T-helper 1 cell (primary cell): ENCODE measurements at places on chromosomes 11 and 22.

DNA sequence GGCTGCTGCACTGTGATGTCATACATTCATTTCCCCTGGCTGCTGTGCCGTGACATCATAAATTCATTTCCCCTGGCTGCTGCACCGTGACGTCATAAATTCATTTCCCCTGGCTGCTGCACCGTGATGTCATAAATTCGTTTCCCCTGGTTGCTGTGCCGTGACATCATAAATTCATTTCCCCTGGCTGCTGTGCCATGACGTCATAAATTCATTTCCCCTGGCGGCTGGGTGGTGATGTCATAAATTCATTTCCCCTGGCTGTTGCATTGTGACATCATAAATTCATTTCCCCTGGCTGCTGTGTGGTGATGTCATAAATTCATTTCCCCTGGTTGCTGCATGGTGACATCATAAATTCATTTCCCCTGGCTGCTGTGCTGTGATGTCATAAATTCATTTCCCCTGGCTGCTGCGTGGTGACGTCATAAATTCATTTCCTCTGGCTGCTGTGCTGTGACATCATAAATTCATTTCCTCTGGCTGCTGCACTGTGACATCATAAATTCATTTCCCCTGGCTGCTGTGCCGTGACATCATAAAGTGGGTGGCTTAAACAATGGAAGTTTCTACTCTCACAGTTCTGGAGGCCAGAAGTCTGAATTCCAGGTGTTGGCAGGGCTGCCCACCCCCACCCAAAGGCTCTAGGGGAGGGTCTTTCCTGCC, 301.1 kb downstream of the SHANK2 start:
- DNase-seq = no peak

- DNase-seq = no peak
Measured at GRCh38 chr11:68141246-68142027, 20.2 kb upstream of the CHKA start.

DNA sequence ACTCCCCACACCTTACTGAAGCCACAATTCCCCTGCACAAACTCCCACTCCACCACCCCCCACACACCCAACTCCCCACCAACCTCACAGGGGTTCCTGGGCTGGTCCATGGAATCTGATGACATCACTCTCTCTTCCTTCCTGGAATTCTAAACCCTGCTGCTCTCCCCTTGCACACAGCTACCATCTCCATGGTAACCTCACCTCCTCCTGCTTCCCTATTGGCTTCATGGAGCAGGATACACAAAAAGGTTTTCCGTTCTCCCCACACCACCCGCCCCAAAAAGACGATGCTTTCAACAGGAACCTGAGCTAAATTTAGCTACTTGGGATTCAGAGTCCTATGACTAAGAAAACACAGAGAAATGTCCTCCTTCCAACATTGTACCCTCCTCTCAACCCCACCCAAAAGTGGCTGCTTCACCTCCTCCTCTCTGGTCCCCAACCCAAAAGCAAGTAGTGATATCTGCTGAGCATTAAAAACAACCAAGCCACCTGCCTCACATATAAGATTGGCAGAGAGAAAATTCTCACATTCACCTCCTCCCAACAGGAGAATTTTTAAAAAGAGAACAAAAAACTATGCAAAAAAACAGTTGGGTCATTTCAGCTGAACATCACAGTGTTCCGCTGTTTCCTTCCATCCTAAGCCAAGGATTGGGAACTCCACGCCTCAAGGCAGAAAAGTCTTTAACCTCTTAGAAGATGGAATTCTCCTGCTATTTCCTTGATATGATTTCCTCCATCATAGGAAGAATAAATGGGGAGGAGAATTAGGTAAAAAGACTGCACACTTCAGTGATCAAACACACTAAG, 66.9 kb downstream of the RBFOX2 start:
- DNase-seq = no peak

- DNase-seq = no peak
Measured at GRCh38 chr11:15157606-15158137, 42.9 kb downstream of the INSC start.

DNA sequence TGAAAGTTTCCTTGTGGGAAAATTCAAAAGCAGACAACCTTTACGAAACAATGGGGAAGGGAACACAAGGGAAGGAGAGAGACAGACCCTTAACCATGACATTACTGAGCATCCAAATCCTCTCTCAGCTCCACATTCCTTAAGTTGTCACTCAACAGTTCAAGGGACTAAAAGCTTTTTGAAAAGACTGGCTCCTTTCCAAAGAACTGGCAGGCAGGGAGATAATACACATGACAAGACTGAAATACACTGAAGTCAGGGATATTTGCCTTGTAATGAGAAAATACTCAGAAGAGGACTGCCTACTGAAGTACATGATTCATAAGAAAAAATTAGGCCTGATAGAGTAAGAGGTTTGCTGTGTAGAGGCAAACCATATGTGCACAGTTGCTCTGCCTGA, 69.1 kb downstream of the SMCO4 start:
- no peak for DNase-seq

DNA sequence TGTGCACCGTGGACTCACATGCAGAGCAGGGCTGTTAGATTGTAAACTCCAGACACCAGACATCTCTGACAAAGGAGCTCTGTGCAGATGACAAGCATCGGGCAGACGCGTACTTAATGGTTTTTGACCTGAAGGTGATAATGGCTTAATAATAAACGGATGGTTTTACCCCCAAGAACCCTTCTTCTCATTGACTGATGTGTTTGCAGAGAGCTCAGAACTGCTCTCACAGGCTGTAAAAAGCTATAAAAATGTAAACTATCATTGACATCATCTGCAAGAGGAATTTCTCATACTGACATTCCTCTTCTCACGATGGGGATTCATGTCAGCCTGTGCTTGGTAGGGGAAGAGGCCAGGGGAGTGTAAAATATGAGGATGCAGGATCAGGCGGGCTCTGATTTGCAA, 8.6 kb upstream of the ARHGAP8 start:
- no peak for DNase-seq

DNA sequence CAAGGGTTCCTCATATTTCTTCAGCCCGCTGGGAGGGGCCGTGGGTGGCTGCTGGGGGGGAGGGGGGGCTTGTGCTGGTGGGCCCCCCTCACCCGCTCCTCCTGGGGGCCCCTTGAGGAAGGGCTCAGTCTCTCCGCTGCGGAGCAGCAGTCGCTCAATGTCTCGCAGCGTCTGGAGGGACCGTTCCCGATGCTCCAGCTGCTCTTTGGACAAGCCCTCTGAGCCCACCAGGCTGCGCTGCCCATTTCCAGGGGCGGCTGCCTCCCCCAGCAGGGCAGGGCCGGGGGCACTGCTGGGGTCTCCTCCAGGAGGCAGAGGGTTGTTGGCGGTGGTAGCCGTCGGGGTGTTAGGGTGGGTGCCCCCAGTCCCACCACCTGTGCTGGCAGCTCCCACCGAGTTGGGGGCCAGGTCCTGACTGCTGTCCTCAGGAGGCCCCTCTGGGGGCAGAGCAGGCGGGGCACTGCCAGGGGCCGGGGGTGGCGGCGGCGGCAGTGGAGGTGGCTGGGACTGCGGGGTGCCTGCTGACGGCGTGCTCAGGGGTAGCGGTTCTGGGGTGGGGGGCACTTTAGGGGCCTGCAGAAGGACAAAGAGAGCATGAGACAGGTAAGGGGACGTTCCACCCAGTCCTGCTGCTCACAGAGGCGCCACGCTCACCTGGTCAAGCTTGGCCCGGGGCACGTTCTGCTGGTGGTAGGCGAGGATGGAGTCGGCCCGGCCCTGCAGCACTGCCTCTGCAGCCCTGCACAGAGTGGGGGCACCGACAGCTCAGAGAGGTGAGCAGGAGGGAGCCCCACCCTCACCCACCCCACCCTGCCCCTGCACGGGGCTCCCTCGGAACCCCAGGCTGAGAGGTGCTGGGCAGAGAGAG, 18.9 kb downstream of the CXCR5 start:
- DNase-seq = no peak

- no peak for DNase-seq
Measured at GRCh38 chr11:959027-959426, 33.4 kb downstream of the AP2A2 start.

DNA sequence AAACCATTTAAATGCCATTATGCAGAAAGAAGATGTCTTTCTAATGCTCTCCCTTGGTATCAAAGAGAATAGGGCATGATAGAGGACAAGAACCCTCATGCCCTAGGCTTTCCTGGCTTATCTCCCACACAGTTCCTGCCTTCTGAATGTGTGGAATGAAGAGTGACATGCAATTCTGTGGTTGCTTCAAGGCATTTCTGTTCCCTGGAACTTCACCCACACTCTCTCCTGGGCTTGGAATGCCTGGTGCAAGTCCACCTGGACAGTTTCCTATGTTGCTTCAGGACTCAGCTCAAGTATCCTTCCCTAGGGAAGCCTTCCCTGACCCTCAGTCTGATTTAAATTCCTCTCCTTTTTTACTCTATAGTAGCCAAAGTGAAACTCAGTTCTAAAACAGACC, 53.8 kb upstream of the DRD2 start:
- no peak for DNase-seq

DNA sequence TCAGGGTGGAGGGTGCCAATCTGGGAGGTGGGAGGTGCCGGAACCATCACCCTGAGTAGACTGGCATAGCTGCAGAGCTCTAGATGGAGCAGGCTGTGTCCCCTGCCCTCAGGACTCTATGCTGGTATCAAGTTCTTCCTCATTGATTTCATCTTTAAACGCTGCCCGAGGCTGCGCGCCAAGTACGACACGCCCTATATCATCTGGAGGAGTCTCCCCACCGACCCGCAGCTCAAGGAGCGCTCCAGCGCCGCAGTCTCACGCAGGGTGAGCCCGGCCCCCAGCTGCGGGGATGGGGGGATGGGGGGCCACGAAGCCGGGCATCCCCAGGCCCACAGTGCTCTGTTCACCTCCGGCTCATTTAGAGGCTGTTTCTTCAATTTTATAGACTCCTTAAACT, 52.5 kb downstream of the GRAMD4 start:
- DNase-seq = no peak

DNA sequence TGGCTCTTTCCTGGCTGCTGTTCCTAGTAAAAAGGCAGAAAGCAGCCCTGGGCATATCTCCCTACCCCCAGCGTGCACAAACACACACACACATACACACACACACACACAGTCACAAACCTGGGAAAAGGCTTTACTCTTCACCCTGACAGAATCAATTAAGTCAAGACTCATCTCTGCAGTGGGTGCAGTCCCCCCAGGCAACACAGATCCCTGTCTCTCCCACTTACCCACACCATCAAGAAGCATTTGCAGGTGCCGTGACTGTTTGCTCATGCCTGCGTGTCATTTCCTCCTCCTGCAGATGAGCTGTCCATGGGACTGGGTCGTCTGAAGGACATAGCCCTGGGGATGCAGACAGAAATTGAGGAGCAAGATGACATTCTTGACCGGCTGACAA, 28.6 kb downstream of the SNAP29 start:
- no peak for DNase-seq

DNA sequence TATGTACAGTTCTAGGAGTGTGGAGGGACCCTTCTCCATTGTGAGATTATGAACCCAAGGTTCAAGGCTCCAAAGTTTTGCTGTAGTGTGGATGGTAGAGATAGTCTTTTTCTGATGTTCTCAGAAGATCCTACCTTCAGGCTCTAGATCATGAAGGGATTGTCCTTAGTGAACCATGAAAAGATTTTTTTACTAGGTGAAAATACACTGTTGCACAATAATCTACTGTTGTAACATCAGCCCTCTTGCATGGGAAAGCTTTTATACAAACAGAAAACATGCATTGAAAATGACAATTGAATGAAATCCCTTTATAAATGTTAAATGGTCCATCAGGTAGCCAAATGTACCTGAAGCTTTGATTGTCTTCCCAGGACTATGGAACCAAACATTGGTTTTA, 177.8 kb downstream of the FAM76B start:
- DNase-seq = no peak

DNA sequence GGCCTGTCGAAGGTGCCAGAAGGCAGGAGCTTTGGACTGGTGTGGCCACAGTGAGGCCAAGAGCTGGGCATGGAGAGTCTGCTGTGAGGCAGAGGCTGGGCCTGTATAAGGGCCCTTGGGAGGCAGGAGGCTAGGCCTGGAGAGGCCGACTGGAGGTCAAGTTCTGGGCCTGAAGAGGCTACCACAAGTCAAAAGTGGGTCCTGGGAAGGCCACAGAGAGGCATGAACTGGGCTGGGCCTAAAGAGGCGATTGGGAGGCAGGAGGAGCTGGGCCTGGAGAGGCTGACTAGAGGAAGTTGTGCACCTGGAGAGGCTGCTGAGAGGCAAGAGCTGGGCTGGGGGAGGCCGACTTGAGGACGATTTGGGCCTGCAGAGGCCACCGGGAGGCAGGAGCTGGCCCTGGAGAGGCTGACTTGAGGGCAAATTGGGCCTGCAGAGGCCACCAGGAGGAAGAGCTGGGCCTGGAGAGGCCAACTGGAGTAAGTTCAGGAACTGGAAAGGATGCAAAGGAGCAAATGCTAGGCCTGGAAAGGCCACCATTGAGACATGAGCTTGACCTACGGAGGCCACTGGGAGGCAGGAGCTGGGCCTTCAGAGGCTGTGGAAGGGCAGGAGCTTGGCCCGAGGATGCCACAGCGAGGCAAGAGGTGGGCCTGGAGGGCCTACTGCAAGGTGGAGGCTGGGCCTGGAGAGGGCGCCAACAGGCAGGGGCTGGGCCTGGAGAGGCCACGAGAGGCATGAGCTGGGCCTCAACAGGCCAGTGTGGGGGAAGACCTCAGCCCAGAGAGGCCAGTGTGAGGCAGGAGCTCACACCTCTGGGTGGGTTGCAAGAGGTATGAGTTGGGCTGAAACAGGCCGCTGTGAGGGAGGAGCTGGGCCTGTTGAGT, 39.8 kb downstream of the OR4C45 start:
- DNase-seq = no peak

- peak; percentile 47 for DNase-seq
Measured at GRCh38 chr11:72413914-72414628, 20.3 kb downstream of the CLPB start.

DNA sequence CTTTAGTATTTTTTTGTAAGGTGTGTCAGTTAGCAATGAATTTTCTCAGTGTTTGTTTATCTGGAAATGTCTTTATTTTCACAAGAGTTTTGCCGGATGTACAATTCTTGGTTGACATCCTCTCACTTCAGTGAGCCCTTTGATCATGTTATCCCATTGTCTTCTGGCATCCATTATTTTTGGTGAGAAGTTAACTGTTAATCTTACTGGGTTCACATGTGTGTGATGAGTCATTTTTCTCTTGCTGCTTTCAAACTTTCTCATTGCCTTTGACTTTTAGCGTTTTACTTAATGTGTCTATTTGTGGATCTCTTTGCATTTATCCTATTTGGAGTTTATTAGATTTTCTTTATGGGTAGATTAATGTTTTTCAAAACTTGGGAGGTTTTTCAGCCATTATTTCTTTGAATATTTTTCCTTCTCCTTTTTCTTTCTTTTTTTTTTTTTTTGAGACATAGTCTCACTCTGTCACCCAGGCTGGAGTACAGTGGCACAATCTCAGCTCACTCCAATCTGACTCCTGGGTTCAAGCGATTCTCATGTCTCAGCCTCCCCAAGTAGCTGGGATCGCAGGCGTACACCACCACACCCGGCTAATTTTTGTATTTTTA, 100.5 kb upstream of the RRM1 start:
- no peak for DNase-seq

DNA sequence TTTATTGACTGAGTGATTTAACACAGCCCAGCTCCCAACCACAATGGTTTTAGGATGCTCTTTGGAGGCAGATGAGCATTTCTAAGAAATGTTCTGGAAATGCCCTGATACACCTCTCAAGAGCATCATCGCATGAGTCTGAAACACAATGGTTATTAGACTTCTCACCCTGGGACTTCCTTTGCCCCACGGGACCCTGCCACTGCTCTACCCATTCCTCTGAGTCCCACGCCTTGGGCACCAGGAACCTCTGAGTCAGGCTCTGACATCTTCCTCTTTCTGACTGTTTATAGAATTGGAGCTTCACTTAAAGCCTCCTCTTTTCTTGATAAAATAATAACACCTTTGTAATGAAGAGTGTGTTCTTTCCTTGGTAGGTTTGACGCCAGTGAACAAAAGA, 85.6 kb upstream of the PARVA start:
- no peak for DNase-seq
